RWPE1 (cell line): ENCODE measurements at places on chromosomes 7 and 10.

GRCh38 chr10:102414749-102415148 lies 3.8 kb downstream of the PSD start:
- no peak for DNase-seq

GRCh38 chr7:25321424-25321823 lies 93.1 kb upstream of the NPVF start:
- DNase-seq = no peak

- no peak for DNase-seq
Measured at GRCh38 chr7:131909151-131909768, 352.8 kb upstream of the PODXL start.

- DNase-seq = peak; percentile 67
Measured at GRCh38 chr7:56033671-56034432, 17.4 kb downstream of the PSPH start.

- no peak for DNase-seq
Measured at GRCh38 chr10:133377818-133378250, 1.2 kb upstream of the PAOX start.

GRCh38 chr10:29969255-29970011 lies 90.0 kb downstream of the JCAD start:
- DNase-seq = no peak

GRCh38 chr7:155948423-155948822 lies 136.2 kb upstream of the SHH start:
- DNase-seq = no peak

DNA sequence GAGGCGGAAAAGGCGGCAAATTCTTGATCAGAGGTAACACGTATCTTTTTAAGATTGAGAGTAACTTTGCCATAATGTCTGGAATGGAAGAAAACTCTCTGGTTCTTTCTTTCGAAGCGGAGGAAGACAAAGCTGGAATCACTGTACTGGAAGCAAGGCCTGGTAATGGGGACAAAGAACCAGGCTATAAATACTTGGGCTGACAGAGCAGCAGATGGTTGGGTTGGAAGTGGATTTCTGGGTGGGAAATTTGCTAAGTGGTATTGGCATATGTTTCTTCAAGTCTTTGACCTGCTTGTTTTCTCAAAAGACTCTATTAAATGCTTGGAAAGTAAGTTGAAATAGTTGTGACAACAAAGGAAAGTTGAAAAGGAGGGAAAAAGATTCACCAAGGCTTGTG lies 87.3 kb upstream of the SFMBT2 start:
- DNase-seq = no peak

GRCh38 chr7:143256932-143257331 lies 6.3 kb upstream of the GSTK1 start:
- DNase-seq = no peak

GRCh38 chr7:146658604-146659003 lies 542.0 kb downstream of the CNTNAP2 start:
- DNase-seq = no peak

DNA sequence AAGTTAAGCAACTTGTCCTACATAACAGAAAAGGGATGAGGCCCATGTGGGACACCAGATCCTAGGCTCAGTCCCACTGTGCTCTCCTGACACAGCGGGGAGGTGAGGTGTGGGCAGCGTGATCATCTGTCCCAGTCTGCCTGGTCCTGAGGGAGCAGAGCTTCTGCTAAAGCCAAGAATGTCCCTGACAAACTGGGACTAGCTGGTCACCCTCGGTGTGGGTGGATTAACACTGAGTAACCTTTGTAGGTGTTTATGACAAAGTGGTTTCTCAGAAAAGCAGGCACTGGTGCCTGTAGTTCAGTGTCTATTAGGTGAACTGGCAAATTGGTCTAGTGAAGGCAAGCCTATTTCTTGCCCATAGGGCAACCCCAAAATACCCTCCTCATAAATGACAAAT lies 127.8 kb upstream of the HABP2 start:
- DNase-seq = no peak

GRCh38 chr10:59107147-59107546 lies 69.3 kb upstream of the PHYHIPL start:
- DNase-seq = no peak

DNA sequence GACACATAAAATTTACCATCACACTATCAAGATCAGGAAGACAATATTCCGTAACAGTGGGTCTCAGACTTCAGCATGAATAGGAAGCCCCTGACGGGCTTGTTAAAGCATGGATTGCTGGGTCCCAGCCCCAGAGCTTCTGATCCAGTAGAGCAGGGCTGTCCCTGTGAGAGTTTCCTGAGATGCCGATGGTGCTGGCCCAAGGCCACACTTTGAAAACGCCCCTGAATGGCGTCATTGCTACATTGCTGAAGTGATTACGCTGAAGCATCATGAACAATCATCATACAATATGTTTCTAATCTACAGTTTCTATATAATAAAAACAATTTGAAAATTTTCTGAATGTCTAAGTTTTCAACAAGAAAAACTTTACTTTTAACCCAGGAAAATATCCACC lies 38.0 kb upstream of the TMEM72 start:
- DNase-seq = no peak

- DNase-seq = peak; percentile 9
Measured at GRCh38 chr10:131354380-131354779, 42.9 kb upstream of the TCERG1L start.

DNA sequence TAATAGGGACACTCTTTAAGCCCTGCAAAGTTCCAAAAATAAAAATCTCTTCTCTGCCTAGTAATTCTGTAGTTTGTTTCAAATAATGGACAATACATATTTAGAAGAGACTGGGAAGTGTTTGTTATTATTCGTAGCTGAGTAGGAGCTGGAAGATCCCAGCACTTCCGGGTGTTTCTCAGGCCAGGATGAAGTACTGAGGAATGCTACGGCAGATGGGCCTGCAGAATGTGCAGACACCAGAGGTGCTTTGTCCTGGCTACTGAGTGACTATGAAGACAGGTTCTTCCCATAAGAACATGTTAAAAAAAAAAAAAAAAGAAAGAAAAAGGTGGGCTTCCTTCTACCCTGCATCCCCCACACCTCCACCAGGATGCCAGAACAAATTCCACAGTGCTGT lies 36.1 kb downstream of the ETV1 start:
- no peak for DNase-seq

DNA sequence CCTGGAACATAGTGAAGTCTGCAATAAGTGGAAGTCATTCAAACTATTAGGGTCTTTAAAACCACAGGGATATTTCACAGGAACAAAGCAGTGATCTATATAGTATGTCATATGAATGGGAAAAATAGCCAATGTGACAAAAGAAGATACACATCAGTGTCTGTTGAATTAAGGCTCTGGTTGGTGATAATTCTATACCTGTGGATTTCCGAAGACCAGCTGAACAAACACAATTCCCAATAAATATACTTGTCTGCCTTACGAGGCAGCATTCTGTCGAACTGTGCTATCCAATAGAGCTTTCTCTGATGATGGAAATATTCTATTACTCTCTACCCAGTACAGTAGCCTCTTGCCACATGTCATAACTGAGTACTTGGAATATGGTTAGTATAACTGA lies 55.9 kb upstream of the CAV2 start:
- no peak for DNase-seq

- DNase-seq = peak; percentile 89
Measured at GRCh38 chr10:90751107-90751997, 106.5 kb downstream of the HTR7 start.

GRCh38 chr10:89384474-89385340 lies 6.9 kb downstream of the IFIT1B start:
- no peak for DNase-seq

DNA sequence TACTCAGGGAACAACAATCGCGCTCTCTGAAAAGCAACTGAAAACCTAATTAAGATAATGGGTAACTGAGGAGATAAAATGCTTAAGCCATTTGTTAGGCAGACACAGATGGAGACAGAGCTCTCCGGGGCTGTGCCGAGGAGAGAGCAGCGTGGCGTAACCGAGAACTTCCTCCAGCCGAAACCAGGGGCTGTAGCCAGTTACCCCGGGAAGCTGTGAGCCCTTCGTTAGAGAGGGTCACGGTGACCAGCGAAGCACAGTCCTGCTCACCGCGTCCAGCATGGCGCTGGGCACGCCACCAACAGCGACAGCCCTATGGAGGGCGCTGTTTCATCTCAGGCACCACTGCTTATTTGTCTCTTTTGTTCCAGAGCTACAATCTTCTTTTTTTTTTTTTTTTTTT lies 16.1 kb downstream of the PAPOLB start:
- DNase-seq = no peak

DNA sequence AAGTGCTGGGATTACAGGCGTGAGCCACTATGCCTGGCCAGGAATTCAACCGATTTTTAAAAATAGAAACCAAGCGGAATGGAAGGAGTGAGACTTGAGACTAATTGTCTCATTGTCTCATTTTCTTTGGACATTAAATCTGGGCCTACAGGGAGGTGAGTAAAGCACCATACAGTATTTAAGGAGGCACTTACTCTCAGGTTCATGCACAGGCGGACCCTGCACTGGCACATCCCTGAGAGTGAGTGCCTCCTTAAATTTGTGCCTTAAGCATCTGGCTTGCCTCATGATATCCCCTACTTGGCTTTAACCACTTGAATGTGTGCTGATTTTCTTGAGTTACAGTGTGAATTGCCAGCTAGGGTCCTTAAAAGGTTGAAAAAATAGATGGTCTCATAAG lies 10.6 kb downstream of the UBE3C start:
- DNase-seq = no peak

- no peak for DNase-seq
Measured at GRCh38 chr10:59854571-59854970, 51.8 kb downstream of the CCDC6 start.

GRCh38 chr7:137961200-137962177 lies 40.4 kb downstream of the CREB3L2 start:
- DNase-seq = no peak

GRCh38 chr7:23267357-23267756 lies 20.8 kb downstream of the GPNMB start:
- DNase-seq = no peak

DNA sequence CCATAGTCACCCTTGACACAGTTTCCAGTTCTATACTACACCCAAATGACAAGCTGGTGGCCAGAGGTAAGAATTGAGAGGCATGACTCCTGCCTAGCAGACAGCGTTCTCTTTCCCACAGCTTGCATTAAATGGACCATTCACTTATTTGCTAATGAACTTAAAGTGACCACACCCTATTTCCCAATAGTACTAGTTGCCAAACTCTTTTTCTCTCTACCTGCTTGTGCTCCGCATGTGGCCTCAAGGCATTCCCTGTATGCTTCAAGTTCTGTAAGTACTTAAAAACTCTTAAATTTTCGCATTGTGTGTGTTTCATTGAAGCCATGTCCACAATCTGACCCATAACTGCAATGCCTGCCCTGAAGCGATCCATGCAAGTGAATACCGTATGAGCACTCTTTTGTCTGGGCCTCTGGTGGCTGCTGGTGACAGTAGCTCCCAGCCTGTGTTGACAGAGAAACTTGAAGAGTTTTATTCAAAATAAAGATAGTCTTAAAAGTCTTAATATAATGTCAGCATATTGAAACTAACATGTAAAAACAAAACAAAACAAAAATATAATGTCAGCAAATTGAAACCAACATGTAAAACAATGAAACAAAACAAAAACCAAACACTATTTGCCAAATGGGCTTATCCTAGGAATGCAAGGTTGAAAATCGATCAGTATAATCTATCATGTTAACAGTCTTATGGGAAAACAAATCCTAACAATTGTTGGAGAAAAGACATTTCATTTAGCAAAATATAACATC lies 73.6 kb downstream of the CCSER2 start:
- DNase-seq = peak; percentile 24

DNA sequence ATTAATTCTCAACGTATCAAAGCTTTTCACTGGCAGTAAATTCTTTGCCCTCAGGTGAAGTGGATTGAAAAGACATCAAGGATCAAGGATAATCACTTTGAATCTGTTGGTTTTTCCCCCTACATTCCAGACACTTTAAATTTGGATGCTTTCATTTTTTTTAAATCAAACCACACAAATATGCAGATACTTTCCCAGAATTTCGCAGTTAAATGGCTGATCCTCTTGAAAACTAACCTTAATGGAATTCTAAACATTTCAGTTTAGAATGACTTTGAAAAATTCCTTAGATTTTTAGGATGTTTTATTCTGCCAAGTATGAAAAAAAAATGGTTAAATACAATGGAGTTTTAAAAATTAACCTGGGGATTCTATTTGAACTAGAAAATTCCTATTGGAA lies 325.9 kb downstream of the GFRA1 start:
- no peak for DNase-seq

DNA sequence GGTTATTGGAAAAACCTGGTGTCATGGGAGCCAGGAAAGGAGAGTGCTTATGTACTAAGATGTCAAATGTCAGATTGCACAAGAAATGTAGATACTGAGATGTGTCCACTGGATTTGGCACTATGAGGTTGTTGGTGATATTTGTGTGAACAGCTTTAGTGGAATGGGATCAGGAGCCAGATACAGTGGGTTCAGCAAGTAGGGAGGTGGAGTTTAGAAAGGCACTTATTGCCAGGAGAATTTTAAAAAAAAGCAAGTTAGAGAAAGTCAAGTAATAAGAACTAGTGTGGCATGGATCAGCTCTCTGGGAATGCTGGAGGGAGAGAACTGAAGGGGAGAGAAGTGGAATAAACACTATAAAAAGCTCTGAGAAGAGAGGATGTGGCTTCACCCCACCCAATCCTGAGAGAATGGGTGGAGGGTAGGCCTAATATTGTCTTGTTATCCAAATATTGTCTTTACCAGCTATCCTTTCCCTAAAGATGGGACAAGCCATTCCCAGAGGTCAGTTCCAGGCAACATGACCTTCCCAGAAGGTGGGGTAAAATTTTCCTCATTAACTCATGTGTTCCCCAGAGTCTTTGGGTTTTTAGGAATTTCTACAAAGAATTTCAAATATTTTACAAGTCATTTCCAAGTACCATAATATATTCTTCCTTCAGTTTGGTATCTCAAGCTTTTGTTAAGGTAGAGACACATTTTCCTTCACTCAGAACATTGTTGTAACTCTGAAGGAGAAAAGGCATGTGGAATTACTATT lies 42.3 kb downstream of the ENTPD1 start:
- no peak for DNase-seq

DNA sequence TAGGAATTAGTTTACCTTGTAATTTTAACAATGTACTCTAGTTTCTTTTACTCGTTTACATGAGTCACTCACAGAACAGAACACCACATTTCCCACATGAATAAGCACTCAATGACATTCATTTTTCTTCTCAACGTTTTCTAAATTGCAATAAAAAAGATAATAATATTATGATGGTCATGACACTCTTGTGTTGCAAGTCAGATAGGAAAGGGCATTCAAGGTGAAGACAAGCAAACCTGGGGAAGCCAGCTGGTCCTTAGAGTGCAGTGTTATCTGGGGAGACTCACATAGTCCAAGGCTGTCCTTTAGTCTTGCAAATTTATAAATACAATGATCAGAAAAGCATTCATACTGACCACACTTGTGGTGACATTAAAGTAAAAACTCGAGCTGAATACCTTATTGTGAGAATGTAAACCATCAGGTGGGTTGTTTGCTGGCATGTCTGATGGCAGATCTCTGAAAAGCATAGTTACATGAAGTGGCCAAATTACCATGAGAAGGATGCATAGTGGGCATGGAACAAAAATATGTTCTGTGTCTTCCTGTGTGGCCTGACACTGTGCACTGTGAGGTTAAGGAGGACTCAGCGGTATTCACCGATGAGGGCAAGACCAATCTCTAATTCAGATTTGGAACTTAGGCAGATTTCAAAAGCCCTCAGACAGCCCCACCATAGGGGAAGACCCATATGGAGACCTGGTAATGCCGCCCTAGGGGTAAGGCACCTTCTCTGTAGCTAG lies 158.9 kb upstream of the ASAH2 start:
- DNase-seq = no peak
